ENCODE measurements at places on chromosomes 4 and X.

DNA sequence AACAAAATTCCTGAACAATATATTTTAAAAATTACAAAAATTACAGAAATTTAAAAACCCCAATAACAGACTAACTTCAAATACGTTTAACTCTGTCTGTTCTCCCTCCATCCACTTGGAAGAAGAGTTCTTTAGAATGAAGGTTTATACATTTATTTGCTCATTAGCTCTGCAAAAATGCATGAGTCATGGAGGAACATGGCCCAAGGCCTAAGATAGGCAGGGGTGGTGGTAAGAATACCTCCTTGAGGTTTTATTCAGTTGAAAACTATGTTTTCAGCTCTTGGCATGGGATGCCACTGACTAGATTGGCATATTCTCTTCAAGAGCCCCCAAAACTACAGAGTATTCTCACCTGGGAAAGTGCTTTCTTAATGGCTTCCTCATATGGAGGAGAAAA, 8.8 kb upstream of the LRRC66 start:
- peak; percentile 79 for DNase-seq
- no peaks in the 10 kb centered on the region for H3K27me3 ChIP-seq
- 0 out of 2 replicates have a peak, but pooled peaks cover 1% of the 10 kb centered on the region for H3K4me1 ChIP-seq

DNA sequence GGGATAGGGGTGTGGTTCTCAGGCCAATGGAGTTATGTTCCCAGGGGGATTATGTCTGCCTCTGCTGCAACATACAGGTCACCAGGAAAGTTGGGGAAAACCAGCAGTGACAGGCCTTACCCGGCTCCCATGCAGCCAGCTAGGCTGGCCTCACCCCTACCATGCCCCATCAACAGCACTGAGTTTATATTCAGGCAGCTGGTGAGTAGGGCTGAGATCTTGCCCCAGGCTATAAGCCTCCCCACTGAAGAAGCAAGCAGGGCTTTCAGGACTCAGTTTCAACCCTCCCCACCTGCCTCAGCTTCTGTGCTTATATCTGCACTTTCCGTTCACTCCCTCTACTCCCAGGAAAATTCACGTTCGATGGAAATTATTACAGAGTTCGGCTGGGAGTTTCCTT, 122.4 kb upstream of the PGRMC2 start:
- no peaks in the 10 kb centered on the region for H3K4me1 ChIP-seq
- no peaks in the 10 kb centered on the region for H3K27me3 ChIP-seq
- DNase-seq = no peak
- no peaks in the 10 kb centered on the region for H3K36me3 ChIP-seq

- H3K4me1 ChIP-seq = peaks cover 10% of the 10 kb centered on the region
- peak; percentile 80 for DNase-seq
- H3K27ac ChIP-seq = peak within 1 kb of the TSS; percentile 54
- no peaks in the 10 kb centered on the region for H3K27me3 ChIP-seq
- no peaks in the 10 kb centered on the region for H3K36me3 ChIP-seq
Observed at GRCh38 chrX:10620121-10620699, at the start of gene MID1. MID1 (minus strand) TSS chrX:10620585; CDS start chrX:10567547, 53,038 bp downstream.

GRCh38 chr4:108297605-108298004, 128.9 kb upstream of the LEF1 start:
- DNase-seq = no peak
- H3K4me1 ChIP-seq = no peaks in the 10 kb centered on the region
- no peaks in the 10 kb centered on the region for H3K27me3 ChIP-seq
- no peaks in the 10 kb centered on the region for H3K36me3 ChIP-seq
- H3K27ac ChIP-seq = no peak overlapping the region

Measured in IMR-90 (cell line).